NCI-H2081 (cell line): ENCODE measurements at places on chromosomes 5 and 9.

- DNase-seq, result no peak
Measured at GRCh38 chr9:91131433-91131839, 230.3 kb downstream of the AUH start.

DNA sequence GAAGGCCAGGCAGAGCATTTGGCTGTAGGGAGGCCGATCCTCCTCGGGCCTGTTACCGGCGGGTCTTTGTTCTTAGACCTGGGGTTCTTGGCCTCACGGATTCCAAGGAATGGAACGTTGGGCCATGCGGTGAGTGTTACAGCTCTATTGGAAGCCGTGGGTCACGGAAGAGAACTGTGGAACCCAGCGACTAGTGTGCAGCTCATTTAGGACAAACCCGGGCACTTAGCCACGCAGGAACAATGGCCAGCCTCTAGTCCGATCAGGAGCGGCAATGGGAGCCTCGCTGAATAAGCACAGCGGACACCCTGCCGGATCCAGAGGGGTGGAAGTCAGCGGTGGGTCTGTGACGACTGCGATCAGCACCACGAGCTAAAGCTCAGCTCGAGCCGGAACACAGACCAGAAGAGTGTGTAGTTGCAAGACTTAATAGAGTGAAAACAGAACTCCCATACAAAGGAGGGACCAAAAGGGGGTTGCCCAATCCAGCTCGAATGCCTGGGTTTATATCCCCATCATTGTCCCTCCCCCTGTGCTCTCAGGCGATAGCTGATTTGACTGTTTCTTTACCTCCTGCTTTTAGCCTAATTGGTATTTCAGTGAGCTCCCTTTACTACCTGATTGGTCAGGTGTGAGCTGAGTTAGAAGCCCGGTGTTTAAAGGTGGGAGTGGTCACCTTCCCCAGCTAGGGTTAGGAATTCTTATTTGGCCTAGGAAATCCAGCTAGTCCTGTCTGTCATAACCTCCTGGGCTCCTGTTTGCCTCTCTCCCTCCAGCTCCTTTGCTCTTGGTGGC lies 53.7 kb upstream of the RPL26L1 start:
- DNase-seq, result no peak

- DNase-seq, result no peak
Measured at GRCh38 chr5:107955321-107955720, 284.6 kb upstream of the EFNA5 start.

GRCh38 chr5:72440207-72440638 lies 67.0 kb downstream of the ZNF366 start:
- no peak for DNase-seq

DNA sequence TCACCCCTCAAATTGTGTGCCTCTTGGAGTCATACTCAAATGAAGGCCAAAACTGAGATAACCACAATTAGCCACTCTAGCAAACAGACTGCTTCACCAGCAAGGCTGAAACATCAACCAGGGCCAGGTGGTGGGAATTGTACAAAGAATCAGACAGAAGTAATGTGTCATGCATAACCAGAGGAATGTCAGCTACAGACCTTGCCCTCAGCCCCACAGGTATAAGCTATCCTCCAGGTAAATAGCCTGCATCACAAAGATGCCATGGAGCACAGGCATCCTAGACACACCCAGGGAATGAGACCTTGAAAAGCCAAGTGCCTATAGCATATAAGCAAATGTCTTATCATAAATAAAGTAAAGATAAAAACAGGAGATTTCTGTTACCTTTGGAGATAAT lies 242.7 kb downstream of the CETN3 start:
- no peak for DNase-seq

DNA sequence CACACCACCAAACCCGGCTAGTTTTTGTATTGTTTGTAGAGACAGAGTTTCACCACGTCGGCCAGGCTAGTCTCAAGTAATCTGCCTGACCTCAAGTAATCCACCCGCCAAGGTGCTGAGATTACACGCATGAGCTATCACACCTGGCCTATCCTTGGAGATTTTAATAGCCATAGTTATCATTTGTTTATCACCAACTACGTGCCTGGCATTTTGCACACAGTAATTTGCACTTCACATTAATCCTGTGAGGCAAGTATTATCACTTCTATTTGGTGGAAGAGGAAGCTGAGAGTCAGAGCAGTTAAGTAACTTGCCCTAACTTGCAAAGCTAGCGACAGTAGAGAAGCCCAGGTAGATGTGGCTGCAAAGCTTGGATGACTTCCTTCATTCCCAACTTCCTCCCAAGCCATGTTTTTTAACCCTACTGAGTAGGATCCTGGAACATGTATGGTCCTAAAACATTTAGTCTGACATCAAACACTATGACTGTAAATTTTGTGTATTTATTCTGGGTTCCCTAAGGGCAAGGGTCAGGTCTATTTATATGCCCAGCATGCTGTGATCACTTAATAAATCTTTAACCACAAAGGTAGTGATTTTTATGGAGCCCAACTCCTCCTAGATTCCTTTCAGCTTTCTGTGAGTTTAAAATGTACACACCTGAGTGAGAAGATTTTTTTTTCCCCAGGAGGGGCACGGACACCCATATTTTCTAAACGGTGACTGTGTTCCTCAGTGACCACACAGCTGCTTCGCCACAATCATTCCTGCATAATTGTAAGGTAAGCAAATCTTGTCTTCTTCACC lies 100.2 kb upstream of the RAI14 start:
- DNase-seq, result no peak

GRCh38 chr9:125332527-125332926 lies 70.9 kb downstream of the GAPVD1 start:
- DNase-seq, result no peak

- DNase-seq, result no peak
Measured at GRCh38 chr9:68683433-68683832, 21.6 kb upstream of the PIP5K1B start.

DNA sequence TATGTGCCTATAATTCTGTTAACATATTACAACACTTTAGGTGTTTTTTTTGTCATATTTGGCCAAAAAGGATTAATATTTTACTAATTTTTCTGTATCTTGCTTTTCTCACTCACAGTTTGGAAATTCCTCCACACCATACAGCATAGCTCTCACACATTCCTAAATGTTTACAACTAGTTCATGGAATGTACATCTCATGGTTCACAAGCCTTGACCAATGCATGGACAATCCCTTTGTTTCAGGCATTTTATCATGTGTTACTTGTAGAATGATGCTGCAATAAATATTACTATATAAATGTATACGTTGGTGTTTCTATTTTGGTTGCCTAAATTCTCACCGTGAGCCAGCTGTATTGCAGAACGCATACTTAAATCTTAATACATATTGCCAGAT lies 80.5 kb upstream of the SPATA31C2 start:
- no peak for DNase-seq

DNA sequence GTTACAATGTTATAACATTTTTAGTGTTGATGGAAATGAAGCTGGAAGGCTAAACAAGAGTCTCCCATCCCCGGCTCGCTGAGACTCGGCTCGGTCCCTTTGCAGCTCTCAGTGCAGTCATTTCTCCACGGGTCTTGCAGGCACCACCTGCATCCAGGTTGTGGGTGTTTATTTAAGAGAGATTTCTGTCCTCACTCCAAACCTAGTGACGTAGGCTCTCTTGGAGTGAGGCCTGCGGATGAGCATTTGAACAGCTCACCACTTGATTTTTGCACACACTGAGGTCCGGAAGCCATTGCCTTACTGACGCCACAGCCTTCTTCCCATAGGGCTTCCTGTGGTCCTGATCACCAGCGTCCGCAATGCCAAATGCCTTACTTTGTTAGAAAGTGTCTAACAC lies 197.7 kb upstream of the OTULINL start:
- peak; percentile 74 for DNase-seq

GRCh38 chr9:18743971-18744370 lies 270.0 kb downstream of the ADAMTSL1 start:
- no peak for DNase-seq

DNA sequence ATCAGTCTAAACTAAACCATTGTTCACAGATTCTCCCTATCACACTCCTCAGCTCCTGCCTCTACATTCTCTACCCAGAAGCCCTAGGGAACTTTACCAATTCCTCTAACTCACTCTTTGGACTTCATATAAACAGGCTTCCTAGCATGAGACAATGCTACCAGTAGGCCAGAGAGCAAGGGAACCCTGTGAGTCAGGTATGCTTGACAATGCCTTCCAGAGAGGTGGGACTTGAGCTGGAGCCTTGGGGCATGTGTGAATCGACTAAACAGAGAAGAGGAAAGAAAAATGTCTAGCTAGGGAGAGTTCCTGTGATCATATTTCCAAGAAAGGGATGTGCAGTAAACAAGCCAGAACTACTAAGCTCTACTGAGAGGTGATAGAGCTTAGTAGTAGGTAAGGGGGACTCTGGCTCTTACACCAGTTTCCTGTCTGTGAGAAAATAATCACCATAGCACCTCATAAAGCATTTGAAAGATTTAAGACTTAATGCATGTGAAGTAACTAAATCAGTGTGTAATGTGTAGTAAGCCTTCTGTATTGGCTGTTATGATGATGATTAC lies 6.4 kb upstream of the RFK start:
- DNase-seq, result no peak
